ENCODE measurements at places on chromosomes 1 and 21. TPM values are rescaled to one million over a fixed set of nuclear protein-coding genes. Genes with fewer than 3 reads are reported as not detected.

- no peaks in the 10 kb centered on the region for H3K27me3 ChIP-seq
- no peak for DNase-seq
- no peaks in the 10 kb centered on the region for H3K4me1 ChIP-seq
- no peak overlapping the region for H3K4me3 ChIP-seq
- H3K27ac ChIP-seq: no peak overlapping the region
These were observed 47.4 kb upstream of the RAB4A start for GRCh38 chr1:229223498-229223897.

DNA sequence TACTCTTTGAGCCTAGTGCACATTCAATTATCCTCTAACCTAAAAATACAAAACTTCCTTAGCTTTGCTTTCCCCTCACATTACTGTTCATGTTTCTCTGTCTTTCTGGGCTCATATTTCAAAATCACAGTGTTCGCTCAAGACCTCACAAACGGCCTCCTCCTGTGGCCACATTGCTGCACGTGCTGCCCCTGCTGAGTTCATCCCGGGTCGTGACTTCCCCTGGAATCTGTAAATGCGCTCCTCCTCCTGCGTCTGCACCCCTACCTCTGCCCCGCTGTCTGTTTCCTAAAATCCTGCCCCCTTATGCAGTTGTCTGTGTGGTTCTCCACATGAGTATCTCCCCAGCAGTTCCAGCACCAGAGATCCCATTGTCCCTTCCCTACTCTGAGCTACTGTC, 45.5 kb upstream of the RAVER2 start:
- DNase-seq: no peak
- no peaks in the 10 kb centered on the region for H3K27me3 ChIP-seq
- H3K36me3 ChIP-seq: no peaks in the 10 kb centered on the region
- no peak overlapping the region for H3K4me3 ChIP-seq

- peaks cover 6% of the 10 kb centered on the region for H3K4me1 ChIP-seq
- no peaks in the 10 kb centered on the region for H3K27me3 ChIP-seq
- no peak for DNase-seq
- no peak overlapping the region for H3K27ac ChIP-seq
These were observed 66.2 kb upstream of the WDR26 start for GRCh38 chr1:224500796-224501195.

- H3K36me3 ChIP-seq: peaks cover 14% of the 10 kb centered on the region
- no peak for DNase-seq
- no peaks in the 10 kb centered on the region for H3K4me1 ChIP-seq
- no peak overlapping the region for H3K27ac ChIP-seq
These were observed 2.3 kb downstream of the PCNT start for GRCh38 chr21:46326110-46326703.

GRCh38 chr1:43293896-43294760, 6.7 kb upstream of the TIE1 start:
- H3K4me3 ChIP-seq: no peak overlapping the region
- H3K36me3 ChIP-seq: no peaks in the 10 kb centered on the region

DNA sequence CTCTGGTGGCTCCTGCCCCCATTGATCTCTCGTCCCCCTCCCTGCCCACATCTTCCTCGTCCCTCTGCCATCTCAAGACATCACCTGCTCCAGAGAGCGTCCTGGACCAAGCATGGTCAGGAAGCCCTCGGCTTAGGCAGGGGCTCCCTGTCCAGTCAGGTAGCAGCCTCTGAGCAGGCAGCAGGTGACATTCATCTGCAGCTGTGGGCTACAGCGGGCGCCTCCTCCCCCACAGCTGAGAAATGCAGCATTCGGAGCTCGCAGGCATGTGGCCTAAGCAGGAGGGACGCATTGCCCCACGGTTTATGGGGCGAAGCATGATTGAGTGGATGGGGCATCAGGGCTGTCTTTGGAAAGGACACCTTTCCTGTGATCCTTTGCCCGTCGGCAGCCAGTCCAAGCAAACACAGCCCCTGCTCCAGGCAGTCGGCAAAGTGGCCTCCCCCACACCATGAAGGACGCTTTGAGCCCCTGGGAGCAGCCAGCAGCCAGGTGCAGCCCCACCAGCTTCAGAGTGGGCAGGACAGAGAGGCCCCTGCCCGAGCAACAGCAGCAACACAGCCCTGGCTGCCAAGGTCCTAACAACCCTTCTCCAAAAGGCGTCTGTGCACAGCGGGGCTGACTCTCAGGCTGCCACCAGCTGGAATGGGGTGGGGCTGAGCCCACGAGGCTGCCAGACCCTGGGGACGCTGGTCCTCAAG, 234.1 kb upstream of the VAMP3 start:
- no peak overlapping the region for H3K4me3 ChIP-seq
- no peak for DNase-seq
- H3K27me3 ChIP-seq: no peaks in the 10 kb centered on the region
- no peak overlapping the region for H3K27ac ChIP-seq
- peaks cover 9% of the 10 kb centered on the region for H3K4me1 ChIP-seq
- H3K36me3 ChIP-seq: no peaks in the 10 kb centered on the region

DNA sequence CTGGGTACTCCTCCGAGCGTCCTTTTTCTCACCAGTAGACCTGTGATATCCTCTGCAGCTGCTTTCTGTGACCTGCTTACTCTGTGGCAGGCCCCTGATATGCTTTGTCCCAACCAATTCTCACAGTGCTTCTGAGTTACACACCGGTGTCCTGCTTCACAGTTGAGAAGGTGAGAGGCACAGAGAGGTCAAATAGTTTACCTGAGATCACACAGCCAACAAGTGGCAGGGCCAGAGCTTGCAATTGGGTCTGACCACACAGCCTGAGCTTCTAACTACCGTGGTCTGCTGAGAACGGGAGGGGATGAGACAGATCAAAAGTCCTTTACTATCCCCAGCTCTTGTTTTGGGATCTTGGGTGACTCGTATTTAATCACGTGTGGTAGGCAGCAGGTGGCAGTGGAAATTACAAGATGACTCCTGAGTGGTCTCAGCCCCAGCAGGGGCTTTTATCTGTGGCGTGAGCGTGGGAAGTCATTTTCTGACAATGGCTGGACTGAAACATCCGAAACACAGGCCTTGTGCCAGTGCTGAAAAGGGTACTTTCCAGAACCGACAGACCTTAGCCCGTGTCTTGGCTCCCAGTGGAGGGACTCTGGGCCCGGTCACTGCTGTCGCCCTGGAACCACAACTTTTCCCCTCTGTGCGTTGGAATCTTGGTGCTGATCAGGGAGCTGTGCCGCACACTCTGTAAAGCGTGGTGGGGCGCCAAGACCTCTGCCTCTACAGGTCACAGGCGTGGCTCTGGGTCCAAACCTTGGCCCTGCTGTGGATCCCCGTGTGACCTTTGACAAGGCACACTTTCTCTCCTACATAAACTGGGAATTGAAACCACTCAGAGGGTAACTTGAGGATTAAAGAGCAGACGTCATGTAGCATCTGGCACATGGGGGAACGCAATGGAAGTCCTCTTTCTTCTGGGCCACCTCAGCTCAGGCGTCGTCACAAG, 11.9 kb downstream of the THEMIS2 start:
- DNase-seq: no peak
- H3K4me1 ChIP-seq: no peaks in the 10 kb centered on the region
- H3K36me3 ChIP-seq: no peaks in the 10 kb centered on the region
- H3K27me3 ChIP-seq: no peaks in the 10 kb centered on the region

- H3K36me3 ChIP-seq: no peaks in the 10 kb centered on the region
- H3K27ac ChIP-seq: peak overlapping the region; percentile 82
- DNase-seq: no peak
- no peaks in the 10 kb centered on the region for H3K27me3 ChIP-seq
- no peak overlapping the region for H3K4me3 ChIP-seq
These were observed 68.9 kb downstream of the TENT5C start for GRCh38 chr1:117674521-117675400.

- no peaks in the 10 kb centered on the region for H3K27me3 ChIP-seq
- H3K36me3 ChIP-seq: no peaks in the 10 kb centered on the region
- no peak for DNase-seq
- H3K27ac ChIP-seq: no peak overlapping the region
- H3K4me1 ChIP-seq: no peaks in the 10 kb centered on the region
These were observed 123.2 kb downstream of the SMYD2 start for GRCh38 chr1:214404154-214404553.

- peak overlapping the region; percentile 74 for H3K27ac ChIP-seq
- no peak overlapping the region for H3K4me3 ChIP-seq
- no peaks in the 10 kb centered on the region for H3K36me3 ChIP-seq
- DNase-seq: no peak
These were observed 51.2 kb upstream of the FMOD start for GRCh38 chr1:203402152-203402551.

DNA sequence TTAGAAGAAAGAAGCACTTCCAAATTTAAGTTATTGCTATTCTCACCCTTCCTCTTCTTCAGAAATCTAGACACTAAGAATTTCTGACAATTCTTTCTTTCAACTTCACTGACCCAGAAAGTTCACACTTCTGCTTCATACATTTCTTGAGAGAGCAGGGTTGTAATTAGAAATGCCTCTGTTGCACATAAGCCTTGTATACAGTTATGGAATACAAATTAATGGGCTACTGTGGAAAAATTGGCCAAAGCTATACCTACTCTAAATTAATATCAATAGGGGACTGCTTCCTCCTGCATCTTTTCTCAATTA, 1.5 kb downstream of the TNFSF18 start:
- H3K27me3 ChIP-seq: no peaks in the 10 kb centered on the region
- no peaks in the 10 kb centered on the region for H3K36me3 ChIP-seq
- no peak overlapping the region for H3K4me3 ChIP-seq
- H3K27ac ChIP-seq: no peak overlapping the region
- H3K4me1 ChIP-seq: no peaks in the 10 kb centered on the region
- no peak for DNase-seq

GRCh38 chr1:30011970-30012369, 711.4 kb downstream of the MATN1 start:
- no peaks in the 10 kb centered on the region for H3K36me3 ChIP-seq
- no peaks in the 10 kb centered on the region for H3K4me1 ChIP-seq
- no peaks in the 10 kb centered on the region for H3K27me3 ChIP-seq
- DNase-seq: no peak
- no peak overlapping the region for H3K27ac ChIP-seq

- no peaks in the 10 kb centered on the region for H3K27me3 ChIP-seq
- H3K4me3 ChIP-seq: no peak overlapping the region
- DNase-seq: no peak
- no peak overlapping the region for H3K27ac ChIP-seq
These were observed 49.4 kb downstream of the LEPR start for GRCh38 chr1:65469889-65470340.

DNA sequence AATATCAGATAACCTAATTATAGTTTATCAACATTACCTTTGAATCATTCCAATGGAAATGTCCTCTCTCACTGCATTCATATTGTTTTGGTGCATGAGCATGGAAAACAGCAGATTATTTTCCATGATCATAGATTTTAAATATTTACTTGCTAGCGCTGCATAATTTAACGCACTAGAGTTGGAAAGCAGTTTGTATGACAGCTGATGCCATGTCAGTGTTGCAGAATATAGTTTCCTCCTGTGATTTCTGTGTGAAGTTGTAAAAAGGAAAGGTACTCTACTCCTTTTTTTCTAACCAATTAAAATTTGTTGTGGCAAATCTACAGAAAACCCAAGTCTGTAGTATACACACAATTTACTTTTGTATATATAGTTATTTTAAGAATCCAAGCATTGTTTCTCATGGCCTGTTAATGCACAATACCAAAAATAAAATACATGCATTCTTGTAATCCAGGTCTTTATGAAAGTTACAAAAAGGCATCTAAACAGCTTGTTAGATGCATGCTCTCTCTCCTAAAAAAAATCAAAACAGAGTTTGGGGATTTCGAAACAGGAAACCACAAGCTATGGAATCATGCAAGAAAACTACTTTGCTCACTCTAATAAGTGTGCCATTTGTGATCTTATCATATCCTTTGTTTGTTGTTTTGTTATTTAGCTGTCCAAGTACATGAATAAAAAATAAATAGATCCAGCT, 1.9 kb upstream of the ATG4C start:
- no peaks in the 10 kb centered on the region for H3K27me3 ChIP-seq
- H3K27ac ChIP-seq: no peak overlapping the region
- H3K4me3 ChIP-seq: no peak overlapping the region
- H3K36me3 ChIP-seq: no peaks in the 10 kb centered on the region
- no peak for DNase-seq

DNA sequence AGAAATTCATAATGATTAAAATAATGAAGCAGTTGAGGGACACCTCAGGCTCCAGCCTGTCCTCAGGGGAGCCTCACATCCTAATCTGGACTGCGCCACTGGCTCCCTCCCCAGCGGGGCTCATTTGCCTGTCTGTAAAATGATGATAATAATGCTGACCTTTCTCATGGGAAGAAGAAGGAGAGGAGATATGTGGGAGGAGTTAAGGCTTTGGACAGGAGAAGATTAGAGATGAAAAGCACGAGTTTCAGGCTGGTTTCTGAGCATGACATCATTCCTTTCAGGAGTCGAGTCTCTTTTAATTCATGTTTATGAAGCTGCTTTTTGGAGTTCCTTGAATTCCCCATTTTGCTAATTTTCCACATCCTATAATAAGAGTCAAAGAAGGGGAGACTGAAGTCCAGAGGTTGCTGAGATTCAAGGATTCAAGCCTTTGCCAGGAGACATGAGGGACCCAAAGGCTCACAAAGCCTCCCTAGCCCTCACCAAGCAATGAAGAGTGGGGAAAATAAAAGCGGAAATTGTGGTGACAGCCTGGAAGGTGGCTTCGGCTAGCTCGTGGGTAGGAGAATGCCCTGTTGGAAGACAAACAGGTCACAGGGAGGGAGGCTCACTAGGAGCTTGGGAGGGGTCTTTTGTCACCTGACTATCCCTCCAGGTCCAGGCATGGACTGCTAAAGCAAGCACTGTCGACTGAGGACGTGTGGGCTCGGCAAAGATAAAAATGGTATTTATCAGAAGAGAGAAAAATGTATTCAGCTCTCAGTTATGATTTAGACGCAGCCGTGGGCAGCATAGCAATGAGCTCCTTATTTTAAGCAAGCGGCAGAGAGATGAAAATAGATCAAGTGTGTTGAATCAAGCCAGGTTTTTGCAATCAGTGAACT, 27.5 kb upstream of the STMN1 start:
- no peak for DNase-seq
- no peaks in the 10 kb centered on the region for H3K36me3 ChIP-seq
- H3K4me1 ChIP-seq: peaks cover 8% of the 10 kb centered on the region
- H3K27ac ChIP-seq: no peak overlapping the region
- H3K4me3 ChIP-seq: no peak overlapping the region
- H3K27me3 ChIP-seq: no peaks in the 10 kb centered on the region

DNA sequence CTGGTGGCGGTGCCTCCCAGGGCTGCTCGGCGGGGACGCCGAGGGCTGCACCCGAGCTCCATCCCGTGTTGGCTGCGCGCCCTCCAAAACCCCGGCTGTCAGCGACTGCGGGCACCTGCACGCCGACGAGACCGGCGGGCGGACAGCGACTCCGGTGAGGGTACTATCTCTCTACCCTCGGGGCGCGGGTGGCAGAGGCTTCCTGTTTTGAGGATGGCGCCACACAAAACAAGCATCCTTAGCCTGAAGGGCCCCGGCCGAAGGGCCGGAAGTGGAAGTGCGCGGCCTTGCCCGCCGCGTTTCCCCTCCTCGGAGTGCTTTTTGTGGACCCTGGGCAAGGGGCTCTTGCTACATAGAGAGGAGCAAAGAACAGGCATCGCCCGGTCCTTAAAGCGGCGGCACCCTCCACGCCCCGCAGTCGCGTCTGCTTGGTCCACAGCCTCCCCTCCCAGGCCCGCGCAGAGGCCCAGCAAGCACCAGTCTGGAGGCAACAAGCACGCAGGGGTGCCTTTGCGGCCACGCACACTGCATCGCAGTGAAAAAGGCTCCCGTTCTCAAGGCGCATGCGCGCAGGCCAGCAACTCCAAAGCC, 561 bp upstream of the COQ8A start:
- no peaks in the 10 kb centered on the region for H3K27me3 ChIP-seq
- peak overlapping the region; percentile 54 for H3K4me3 ChIP-seq
- H3K27ac ChIP-seq: peak overlapping the region; percentile 99
- H3K4me1 ChIP-seq: peaks cover 54% of the 10 kb centered on the region

The TLR5 gene
- total RNA-seq: 3.6 TPM

The DISP3 gene
- total RNA-seq: 0.16 TPM

The S100A1 gene
- total RNA-seq: 965 TPM

The CD1B gene
- not detected for total RNA-seq

The SLC1A7 gene
- total RNA-seq: 0.71 TPM

Data from right atrium auricular region (tissue), 2 donors.